Tibial nerve (tissue), 4 donors: ENCODE measurements at places on chromosomes 1 and 21. TPM values are rescaled to one million over a fixed set of nuclear protein-coding genes. Genes with fewer than 3 reads are reported as not detected.

DNA sequence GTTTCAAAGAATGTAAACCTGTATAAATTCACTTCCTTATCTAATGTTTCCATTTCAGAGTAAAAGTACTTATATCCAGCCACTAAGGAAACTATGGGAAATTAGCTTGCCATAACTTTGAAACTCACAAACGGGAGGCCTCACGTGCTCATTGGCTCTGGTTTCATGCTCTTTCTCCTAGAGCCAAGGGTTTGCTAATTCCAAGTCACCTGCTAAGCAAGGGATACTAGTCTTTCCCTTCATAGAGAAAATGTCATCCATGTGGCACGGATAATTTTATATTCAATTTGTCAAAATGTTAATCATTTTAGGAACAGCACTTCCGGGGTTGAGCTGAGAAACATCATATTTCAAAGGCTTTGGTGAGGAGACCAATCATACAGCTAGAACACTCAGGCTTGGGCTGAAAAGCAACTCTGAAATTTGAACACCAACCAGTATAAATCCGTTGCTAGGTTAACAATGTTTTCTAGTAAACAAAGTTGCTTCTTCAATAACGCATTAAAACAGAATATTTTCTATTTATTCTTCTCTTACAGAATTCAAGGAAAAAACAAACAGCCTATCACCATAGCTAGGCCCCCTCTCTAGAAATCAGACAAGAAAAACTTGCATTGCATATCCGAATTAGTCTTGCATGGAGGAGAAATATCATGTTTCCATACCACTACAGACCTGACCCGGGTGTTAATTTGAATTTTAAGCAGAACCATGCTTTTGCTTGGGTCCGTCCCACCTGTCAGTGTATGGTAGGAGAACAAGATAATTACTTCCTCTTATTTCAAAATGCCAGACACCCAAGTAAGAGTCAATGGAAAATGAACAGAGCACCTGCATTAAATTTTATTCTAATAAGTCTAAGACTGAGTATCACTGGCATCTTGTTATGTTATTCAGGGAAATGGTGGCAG, 196.1 kb upstream of the ESRRG start:
- DNase-seq: no peak

DNA sequence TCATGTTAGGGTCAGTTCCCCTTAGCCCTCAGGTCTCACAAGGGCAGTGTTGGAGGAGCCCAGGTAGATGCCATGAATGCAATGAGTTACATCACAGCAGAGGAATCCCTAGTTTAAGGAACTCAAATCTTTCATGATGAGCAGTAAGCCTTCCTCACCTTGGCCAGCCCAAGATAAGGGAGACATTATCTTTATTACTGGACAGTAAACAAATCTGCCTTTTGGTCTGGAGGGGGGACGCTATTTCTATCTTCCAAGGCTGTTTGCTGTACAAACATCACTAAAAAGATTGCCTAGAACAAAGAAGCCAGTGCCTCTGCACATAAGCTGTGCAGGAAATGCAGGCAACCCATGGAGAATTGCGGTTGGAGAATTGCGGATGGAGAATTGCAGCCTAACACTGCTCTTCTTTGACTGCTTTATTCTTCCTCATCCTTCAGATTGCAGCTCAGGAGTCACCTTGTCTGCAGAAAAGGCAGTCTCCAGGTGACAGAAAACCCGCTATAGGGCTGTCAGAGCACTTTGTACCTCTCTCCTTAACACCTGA, 2.3 kb upstream of the CHI3L1 start:
- DNase-seq: no peak

USP33 gene
- total RNA-seq: 87.9 TPM

- DNase-seq: no peak
Measured at GRCh38 chr1:84859866-84860265, 33.1 kb downstream of the LPAR3 start.

DNA sequence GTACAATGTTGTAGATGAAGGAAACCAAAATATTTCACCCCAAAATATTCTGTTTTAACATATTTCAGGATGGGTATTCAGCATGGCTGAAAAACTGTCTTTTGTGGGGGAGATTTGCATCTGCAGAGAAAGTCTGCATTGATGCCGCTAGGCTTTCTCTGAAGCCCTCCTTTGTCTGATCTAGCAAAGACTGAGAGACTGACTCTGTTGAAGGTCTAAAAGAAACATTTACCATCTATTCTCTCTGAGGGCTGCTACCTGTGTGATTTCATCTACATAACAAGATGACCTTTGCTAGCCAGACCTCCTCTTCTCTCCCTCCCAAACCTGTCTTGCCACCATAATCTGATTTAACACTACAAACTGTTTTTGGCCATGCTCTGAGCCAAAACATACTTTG, 12.4 kb upstream of the MT1HL1 start:
- no peak for DNase-seq

DNA sequence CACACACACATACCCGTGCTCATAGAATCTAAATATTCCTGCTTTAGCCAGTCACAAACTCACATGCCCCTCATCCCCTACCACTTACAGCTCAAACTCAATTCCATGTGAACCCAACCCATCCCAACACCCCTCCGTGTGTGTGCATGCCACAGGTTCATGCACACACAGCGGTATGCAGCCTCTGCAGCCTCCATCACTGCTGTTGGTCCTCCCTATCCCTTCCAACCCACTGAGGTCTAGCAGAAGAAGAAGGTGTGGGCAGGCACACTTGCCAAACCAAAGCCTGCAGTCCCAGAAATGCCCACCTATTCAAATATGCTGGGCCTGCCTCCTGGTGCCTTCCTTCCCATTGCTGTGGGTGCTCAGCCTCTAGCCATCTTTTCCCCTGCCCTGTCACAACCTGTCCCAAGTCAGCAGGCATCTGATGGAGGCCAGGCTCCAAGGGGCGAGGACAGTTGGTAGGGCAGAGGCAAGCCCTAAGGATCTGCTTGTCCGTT, 26.2 kb downstream of the SLC2A1 start:
- no peak for DNase-seq

DNA sequence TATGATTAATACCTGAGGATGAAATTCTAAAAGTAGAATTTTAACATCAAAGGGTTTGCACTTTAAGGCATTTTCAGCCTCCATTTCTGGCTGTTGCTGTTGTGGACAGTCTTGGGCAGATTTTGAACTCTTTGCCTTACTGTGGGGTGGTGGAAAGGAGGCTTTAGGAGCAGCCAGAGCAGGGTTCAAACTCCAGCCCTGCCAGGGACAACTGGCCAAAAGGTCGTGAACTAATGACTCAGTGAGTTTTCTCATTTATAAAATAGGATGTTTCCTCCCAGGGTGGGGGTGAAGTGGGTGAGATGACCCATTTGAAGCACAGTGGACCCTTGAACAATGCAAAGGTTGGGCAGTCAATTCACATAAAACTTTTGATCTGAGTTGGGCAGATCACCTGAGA, 36.7 kb downstream of the MAPKAPK2 start:
- no peak for DNase-seq

- DNase-seq: no peak
Measured at GRCh38 chr1:188514917-188515316, 1686.2 kb downstream of the PLA2G4A start.

DNA sequence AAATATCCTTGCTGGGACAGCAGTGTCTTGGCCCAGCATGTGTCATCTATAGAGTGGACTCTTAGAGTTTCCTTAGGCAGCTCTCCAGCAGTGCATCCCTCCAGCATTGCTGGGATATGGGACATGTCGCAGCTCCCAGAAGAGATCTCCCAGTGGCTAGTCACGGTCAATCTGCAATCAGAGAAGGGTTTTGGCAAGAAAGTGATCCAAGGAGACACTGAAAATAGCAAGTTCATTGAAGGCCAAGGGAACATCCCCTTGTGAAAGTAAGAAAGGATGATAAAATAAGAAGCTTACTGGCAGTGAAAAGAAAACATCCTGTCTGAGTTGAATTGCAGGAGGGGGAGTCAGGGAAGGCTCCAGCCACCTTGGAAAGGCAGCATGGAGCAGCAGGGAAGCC, 19.3 kb upstream of the NPL start:
- no peak for DNase-seq

LAX1 gene
- total RNA-seq: 1.5 TPM

DNA sequence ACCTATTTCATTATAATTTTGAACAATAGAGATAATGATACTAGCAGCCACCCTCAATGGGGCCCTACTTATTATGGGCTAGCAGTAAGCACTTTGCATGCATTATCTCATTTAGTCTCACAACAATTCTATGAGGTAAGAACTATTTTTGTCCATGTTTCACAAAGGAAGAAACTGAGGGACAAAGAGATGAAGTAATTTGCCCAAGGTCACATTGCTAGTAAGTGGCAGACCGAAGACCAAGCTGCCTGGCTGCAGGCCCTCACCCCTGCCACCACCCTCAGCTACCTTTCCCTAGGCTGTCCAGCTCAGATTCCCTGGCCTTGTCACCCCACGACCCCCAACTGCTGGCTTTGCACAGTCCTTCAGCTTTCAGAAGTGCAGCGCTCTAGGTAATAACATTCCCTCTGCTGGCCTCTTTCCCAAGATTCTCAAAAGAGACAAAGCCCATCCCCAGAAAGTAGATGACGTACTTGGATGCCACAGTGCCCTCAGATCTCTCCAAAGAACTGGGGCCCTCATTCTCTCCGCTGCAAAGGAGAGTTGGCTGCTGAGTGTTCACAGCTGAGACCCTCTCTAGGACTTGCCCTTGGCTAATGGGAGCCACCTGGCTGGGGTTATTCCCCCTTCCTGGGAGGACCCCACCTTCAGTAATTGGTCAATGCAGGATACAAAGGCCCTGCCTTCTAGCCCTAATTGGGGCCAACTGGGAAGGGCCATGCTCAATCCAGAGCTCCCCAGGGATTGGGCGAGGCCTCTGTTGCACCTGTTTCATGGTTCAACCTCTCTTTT, 39.5 kb downstream of the IRF2BP2 start:
- no peak for DNase-seq

DNA sequence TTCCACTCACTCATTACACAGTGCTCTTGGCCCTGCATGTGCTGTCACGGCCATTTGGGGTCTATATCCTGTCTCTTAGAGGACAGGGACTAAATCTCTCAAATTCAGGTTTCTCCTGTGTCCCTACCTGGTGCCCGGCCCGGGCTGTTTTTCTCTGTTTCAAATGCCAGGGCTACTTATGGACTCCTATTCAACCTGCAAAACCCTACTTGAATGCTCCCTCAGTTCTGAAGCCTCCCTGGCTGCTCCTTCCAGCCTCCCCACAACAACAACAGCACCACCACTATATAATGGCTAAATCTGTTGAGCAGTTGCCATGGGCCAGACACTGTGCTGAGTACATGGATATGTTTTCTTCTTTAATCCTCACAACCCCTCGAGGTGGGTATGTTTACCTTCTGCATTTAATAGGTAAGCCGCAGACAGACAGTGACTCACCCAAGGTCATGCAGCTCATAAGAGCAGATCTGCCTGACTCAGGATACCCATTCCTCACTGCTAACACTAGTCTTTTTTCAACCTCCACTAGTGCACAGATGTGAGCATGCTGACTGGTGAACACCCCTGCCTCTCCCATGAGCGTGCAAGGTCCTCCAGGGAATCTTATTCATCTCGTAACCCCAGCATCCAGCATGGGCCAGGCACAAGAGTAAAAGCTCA, 29.9 kb downstream of the DHRS3 start:
- no peak for DNase-seq

GRCh38 chr21:41133874-41134522, 34.0 kb upstream of the BACE2 start:
- no peak for DNase-seq

WNT4 gene
- 0.63 TPM for total RNA-seq

GRCh38 chr1:182484067-182484466, 34.1 kb downstream of the RGSL1 start:
- DNase-seq: no peak

GRCh38 chr21:45060089-45060488, 14.3 kb upstream of the ADARB1 start:
- no peak for DNase-seq

ARV1 gene
- total RNA-seq: 25.3 TPM

DNA sequence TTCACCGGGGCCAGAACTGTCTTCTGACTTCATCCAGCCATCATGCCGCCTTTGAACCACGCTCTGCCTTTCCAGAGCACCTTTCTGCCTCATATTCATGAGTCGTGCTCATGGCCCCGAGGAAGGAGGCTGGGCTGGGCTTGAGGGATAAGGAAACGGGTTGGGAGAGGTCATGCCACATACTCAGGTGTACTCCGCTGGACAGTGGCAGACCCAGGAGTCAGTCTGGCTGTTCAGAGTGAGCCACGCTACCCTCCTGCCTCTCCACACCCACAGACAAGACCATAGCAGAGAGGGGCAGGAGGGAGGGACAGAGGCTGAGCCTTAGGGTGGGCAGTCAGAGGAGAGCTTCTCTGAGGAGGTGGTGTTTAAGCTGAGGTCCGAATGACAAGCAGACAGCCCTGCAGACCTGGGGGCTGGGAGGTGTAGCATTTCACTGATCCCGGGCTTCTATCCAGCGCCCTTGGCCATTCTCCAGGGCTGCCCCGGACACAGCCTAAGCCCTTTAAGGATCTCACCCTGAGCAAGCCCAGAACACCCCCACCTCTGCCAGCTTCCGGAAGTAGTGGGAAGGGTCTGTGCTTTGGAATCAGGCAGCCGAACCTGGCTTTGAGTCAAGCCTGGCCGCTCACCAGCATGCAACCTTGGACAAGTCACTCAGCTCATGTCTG, 102.3 kb downstream of the LACTBL1 start:
- no peak for DNase-seq

- DNase-seq: no peak
Measured at GRCh38 chr1:54001591-54001990, 16.4 kb downstream of the LDLRAD1 start.

DNA sequence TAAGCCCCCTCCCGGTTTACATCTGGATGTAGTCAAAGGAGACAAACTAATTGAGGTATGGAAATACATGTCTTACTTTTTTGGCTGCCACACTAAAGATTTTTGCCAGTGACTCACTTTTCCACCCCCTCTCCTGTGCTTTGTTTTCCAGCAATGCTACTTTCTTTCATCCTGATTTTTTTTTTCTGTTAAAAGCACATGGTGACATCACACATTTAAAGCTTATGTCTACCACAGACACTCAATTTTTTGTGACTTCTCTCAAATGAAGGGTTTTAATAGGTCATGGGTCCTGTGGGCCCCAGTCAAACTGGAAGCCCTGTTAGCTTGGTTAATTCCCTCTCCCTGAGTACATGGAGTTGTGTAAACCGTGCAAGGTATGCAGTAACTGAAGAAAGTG, 2.2 kb downstream of the PPP1R8 start:
- no peak for DNase-seq

- DNase-seq: no peak
Measured at GRCh38 chr1:215529111-215529510, 38.0 kb upstream of the KCTD3 start.

- DNase-seq: no peak
Measured at GRCh38 chr1:19750882-19751276, 48.8 kb downstream of the TMCO4 start.

RALGPS2 gene
- 19.8 TPM for total RNA-seq

GRCh38 chr1:183466781-183467180, 5.5 kb upstream of the SMG7 start:
- DNase-seq: no peak

- DNase-seq: no peak
Measured at GRCh38 chr1:53462769-53463501, 3.7 kb downstream of the DMRTB1 start.

RAB3B gene
- total RNA-seq: not detected

KCNC4 gene
- 3.5 TPM for total RNA-seq

- DNase-seq: no peak
Measured at GRCh38 chr1:155759966-155760630, 71.2 kb downstream of the DAP3 start.
